ENCODE measurements at places on chromosomes 2 and 18. TPM values are rescaled to one million over a fixed set of nuclear protein-coding genes. Genes with fewer than 3 reads are reported as not detected.

- no peaks in the 10 kb centered on the region for H3K36me3 ChIP-seq
- no peak overlapping the region for H3K27ac ChIP-seq
- H3K4me3 ChIP-seq = no peak overlapping the region
- no peaks in the 10 kb centered on the region for H3K27me3 ChIP-seq
- DNase-seq = no peak
Measured at GRCh38 chr2:158806941-158807340, 11.8 kb downstream of the DAPL1 start.

- H3K4me1 ChIP-seq = no peaks in the 10 kb centered on the region
- no peak for DNase-seq
- no peaks in the 10 kb centered on the region for H3K36me3 ChIP-seq
- no peaks in the 10 kb centered on the region for H3K27me3 ChIP-seq
- H3K27ac ChIP-seq = no peak overlapping the region
Measured at GRCh38 chr18:25621144-25621543, 269.2 kb upstream of the ZNF521 start.

DNA sequence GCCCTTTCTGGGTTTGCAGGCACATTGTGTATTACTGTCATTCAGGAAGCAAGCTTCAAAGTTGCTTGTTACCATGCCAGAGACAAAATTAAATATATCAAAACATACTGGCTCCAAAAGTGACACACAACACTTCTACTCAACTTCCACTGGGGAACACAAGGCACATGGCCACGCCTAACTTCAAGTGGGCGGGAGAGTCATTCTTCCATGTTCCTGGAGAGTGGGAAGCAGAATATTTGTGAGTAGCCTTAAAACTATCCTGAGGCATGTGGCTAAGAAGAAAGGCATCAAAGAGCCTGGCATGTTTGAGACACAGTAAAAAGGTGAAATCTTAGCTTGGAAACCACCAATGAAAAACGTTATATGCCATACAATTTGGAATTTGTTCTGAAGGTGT is 90.5 kb upstream of the TACR1 start:
- H3K27me3 ChIP-seq = no peaks in the 10 kb centered on the region
- no peaks in the 10 kb centered on the region for H3K36me3 ChIP-seq
- no peak overlapping the region for H3K27ac ChIP-seq
- no peaks in the 10 kb centered on the region for H3K4me1 ChIP-seq

GRCh38 chr2:237883951-237884446 is 24.6 kb downstream of the RAMP1 start:
- DNase-seq = peak; percentile 11
- no peak overlapping the region for H3K27ac ChIP-seq
- H3K36me3 ChIP-seq = no peaks in the 10 kb centered on the region
- H3K27me3 ChIP-seq = no peaks in the 10 kb centered on the region
- H3K4me1 ChIP-seq = no peaks in the 10 kb centered on the region

DNA sequence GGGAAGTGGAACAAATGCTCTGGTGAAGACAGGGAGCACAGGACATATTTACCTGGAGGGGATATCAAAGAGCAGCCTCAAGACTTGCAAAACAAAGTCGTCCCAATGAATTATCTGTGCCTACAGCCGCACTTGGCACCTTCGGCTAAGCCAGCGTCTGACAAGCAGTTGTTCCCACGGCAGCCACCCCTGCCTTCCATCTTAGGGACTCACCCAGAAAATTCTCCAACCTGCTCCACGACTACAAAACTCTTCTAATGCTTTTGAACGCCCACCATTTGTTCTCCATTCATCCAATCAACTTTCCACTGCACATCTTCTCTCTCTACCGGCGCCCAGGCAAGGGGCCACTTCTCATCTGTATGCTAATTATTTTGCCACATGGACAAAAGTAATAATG is 7.0 kb downstream of the MYT1L start:
- no peaks in the 10 kb centered on the region for H3K27me3 ChIP-seq
- H3K4me1 ChIP-seq = no peaks in the 10 kb centered on the region
- H3K36me3 ChIP-seq = no peaks in the 10 kb centered on the region
- no peak overlapping the region for H3K27ac ChIP-seq

The KCNF1 gene
- polyA plus RNA-seq = not detected

- peaks cover 4% of the 10 kb centered on the region for H3K4me1 ChIP-seq
- H3K27ac ChIP-seq = no peak overlapping the region
- H3K36me3 ChIP-seq = no peaks in the 10 kb centered on the region
- no peak for DNase-seq
- H3K27me3 ChIP-seq = no peaks in the 10 kb centered on the region
- H3K4me3 ChIP-seq = no peak overlapping the region
Measured at GRCh38 chr2:130796290-130796689, 40.4 kb upstream of the ARHGEF4 start.

- DNase-seq = no peak
- H3K27ac ChIP-seq = no peak overlapping the region
- no peaks in the 10 kb centered on the region for H3K27me3 ChIP-seq
- H3K36me3 ChIP-seq = no peaks in the 10 kb centered on the region
- no peak overlapping the region for H3K4me3 ChIP-seq
- no peaks in the 10 kb centered on the region for H3K4me1 ChIP-seq
Measured at GRCh38 chr2:66684289-66684688, 249.4 kb downstream of the MEIS1 start.

The KANSL1L gene
- 1.0 TPM for polyA plus RNA-seq

The MYO5B gene
- not detected for polyA plus RNA-seq

The TTR gene
- not detected for polyA plus RNA-seq

DNA sequence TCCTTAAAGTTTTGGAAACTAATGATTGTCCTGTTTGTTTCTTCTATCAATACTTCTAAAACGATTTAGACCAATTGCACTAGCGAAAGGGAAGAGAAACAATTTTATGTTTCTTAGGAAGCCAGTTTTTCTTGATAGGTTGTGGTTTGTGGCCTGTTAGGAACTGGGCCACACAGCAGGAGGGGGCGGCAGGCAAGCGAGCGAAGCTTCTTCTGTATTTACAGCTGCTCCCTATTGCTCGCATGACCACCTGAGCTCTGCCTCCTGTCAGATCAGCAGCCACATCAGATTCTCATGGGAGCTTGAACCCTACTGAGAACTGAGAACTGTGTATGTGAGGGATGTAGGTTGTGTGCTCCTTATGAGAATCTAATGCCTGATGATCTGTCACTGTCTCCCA is 201.5 kb upstream of the PXDN start:
- no peak overlapping the region for H3K4me3 ChIP-seq
- H3K27me3 ChIP-seq = no peaks in the 10 kb centered on the region
- DNase-seq = no peak
- no peaks in the 10 kb centered on the region for H3K4me1 ChIP-seq
- H3K36me3 ChIP-seq = no peaks in the 10 kb centered on the region

DNA sequence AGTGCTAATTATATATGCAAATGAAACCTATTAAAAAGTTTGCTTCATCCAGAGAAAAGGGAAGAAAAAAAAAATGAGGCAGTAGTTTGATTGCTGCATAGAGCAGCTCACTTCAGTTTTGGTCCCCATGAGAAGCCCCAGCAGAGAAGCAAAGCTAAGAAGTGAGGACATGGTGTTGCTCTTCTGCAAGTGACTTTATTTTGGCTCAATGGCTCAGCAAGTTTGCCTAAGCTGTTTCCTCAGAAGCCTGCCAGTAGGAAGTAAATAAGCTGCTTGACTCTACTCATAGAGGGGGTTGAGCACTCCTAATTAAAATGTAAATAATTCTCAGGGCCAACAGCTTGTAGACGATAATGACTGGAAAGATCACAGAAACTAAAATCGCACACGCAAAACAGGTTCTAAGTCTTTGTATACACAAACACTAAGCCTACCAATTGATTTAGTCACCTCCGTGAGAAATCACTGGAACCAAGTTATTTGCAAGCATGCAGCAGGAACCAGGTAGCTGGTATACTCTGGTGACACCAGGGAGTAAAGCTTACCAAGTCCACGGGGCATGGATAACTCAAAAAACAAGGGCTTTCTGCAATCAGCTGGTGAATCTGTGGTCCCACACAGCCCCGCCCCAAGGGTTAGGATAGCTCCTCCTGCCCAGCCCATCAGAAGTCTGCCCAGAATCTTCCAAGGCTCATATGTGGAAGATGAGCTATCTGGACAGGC is 39.7 kb upstream of the NABP1 start:
- DNase-seq = no peak
- peak overlapping the region; percentile 16 for H3K4me3 ChIP-seq
- peaks cover 42% of the 10 kb centered on the region for H3K4me1 ChIP-seq
- no peaks in the 10 kb centered on the region for H3K27me3 ChIP-seq
- H3K27ac ChIP-seq = peak overlapping the region; percentile 64

The ASB18 gene
- not detected for polyA plus RNA-seq

Measured in CD8-positive, alpha-beta memory T cell (primary cell).